T-cell (primary cell): ENCODE measurements at places on chromosomes 3 and 15. TPM values are rescaled to one million over a fixed set of nuclear protein-coding genes. Genes with fewer than 3 reads are reported as not detected.

Gene SLC22A13
- total RNA-seq = 0.35 TPM

Gene SLC9C1
- not detected for total RNA-seq

Gene ADCY5
- total RNA-seq = not detected

Gene AP3B2
- 0.61 TPM for total RNA-seq

Gene EEFSEC
- 19.2 TPM for total RNA-seq

Gene ISL2
- not detected for total RNA-seq

Gene TMEM108
- not detected for total RNA-seq

Gene TICRR
- total RNA-seq = 0.25 TPM

Gene INKA1
- 1.8 TPM for total RNA-seq

Gene CHST14
- total RNA-seq = 12.0 TPM

Gene LRRC34
- 0.28 TPM for total RNA-seq

Gene CLDN16
- not detected for total RNA-seq

Gene PGBD4
- total RNA-seq = 3.7 TPM

Gene REC114
- not detected for total RNA-seq

Gene TRPM1
- not detected for total RNA-seq

Gene ZBED2
- 0.35 TPM for total RNA-seq

Gene HYAL3
- 6.2 TPM for total RNA-seq

Gene GRAMD2A
- total RNA-seq = not detected

Gene TRH
- total RNA-seq = not detected

Gene GASK1A
- 0.49 TPM for total RNA-seq

Gene BLOC1S6
- 40.5 TPM for total RNA-seq

Gene AZI2
- total RNA-seq = 33.0 TPM

Gene C2CD4B
- total RNA-seq = not detected
